Breast epithelium (tissue), 4 donors: ENCODE measurements at places on chromosomes 6 and 20. TPM values are rescaled to one million over a fixed set of nuclear protein-coding genes. Genes with fewer than 3 reads are reported as not detected.

Gene RFX6
- total RNA-seq: not detected

Gene KIAA1586
- total RNA-seq: 10.7 TPM

Gene PTK6
- 0.16 TPM for total RNA-seq

Gene MUC21
- not detected for total RNA-seq

Gene RAMACL
- total RNA-seq: 2.5 TPM

Gene LRFN2
- total RNA-seq: not detected

Gene NKX2-2
- not detected for total RNA-seq

DNA sequence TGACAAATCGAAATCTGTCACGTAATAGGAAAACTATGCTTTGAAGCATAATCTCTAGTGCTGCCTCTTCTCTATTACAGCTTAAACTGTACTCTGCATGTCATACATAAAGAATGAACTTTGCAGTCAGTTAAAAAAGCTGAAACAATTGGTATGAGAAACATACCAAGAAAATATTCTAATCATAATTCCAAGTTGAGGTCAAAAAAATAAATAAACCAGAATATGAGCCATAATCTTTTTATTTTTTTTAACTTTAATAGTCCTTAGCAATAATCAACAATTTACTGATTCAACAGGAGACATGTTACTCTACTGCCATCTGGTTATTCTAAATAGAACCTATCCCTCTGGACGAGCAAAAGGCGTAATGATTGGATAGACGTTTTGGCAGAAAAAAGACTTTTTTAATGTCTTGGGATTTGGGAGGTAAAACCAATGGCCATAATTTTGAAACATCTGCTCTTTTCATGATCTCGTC lies 224.4 kb upstream of the FLRT3 start:
- H3K27me3 ChIP-seq: no peaks in the 10 kb centered on the region
- H3K27ac ChIP-seq: no peak overlapping the region
- no peak overlapping the region for H3K4me3 ChIP-seq
- no peak for DNase-seq
- H3K36me3 ChIP-seq: no peaks in the 10 kb centered on the region

DNA sequence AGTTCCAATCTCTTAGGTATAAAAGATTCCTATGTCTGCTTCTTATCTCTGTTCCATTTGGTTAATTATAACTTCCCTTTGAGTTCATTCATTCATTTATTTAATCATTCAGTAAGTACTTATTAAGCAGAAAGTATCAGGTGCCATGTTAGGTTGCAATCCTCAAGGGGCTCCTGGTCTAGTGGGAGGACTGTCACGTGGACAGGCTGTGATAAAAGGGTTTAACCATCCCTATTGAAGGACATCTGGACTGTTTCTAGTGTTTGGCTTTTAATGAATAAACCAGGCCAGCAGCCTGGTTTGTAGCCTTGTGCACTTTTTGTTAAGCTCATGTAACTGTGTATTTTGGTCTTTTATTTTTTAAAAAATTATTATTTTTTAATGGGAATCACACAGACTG lies 162.1 kb upstream of the OGFRL1 start:
- no peak for DNase-seq
- H3K27me3 ChIP-seq: no peaks in the 10 kb centered on the region
- H3K36me3 ChIP-seq: no peaks in the 10 kb centered on the region
- H3K4me1 ChIP-seq: no peaks in the 10 kb centered on the region
- no peak overlapping the region for H3K27ac ChIP-seq

DNA sequence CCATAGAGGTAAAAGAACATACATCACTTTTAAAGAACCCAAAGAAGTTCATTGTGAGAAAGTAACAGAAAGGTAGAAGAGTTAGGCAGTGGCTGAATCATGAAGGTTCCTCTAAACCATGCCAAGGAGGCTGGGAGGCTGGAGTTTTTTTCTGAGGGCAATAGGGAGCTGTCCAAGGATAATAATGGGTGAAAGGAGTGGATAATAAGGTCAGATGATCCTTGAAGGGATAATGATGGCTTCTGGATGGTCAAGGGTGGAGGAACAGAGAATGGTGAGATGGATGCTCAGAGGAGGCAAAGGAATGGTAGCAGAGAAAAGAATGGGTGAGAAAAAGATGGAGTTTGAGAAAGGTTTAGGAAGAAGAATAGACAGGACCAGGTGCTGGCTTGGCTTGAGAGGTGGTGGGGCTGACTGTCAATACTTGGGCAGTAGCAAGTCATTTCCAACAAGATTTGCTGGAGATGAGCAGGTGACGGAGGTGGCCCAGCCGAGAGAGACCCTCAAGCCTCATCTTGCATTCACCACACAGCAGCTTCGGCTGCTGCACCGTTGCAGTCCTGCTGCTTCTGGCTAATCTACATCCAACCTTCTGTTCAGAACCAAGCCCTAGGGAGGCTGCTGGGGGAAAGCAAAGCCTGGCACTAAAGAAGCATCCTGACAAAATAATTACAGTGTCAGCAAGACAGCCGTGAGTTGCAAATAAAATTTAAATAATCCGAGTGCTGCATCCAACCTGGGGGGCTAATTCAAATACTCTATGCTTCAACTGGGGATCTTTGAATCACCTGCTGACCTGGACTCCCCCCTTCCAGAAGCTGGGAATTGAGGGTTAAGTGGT lies 131.2 kb upstream of the KCNG1 start:
- no peaks in the 10 kb centered on the region for H3K36me3 ChIP-seq
- H3K27me3 ChIP-seq: no peaks in the 10 kb centered on the region

DNA sequence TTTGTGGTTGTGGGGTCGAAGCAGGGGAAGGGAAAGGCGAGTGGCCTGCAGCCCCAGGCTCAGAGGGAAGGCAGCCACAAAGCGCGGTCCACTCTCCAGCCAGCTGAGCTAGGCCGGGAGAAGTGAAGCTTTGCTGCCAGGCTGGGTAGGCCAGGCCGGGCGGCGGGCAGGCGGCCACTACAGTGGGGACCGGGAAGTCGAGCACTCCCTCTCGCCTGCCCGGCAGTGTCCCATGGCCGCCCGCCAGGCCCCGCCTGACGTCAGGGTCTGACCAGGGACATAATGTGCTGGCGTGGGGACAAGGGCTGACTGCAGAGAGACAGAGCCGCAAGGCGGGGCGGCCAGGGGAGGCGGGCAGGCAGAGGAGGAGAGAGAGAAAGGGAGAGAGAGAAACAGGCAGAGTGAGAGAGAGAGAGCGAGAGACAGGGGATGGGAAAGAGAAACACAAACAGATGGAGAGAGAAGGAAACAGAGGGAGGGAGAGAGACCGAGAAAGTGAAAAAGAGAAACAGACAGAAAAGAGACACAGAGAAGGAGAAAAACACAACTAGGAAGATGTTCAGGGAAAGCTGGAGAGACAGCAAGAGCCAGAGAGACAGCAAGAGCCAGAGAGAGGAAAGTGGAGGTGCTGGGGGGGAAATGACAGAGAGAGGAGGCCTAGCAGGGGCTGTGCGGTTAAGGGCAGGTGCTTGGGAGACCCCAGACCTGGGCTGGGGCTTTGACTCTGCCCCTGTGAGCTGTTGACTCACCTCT lies 94.5 kb upstream of the PTPN1 start:
- H3K4me1 ChIP-seq: peaks cover 13% of the 10 kb centered on the region
- no peaks in the 10 kb centered on the region for H3K27me3 ChIP-seq
- H3K27ac ChIP-seq: peak overlapping the region; percentile 98
- H3K36me3 ChIP-seq: no peaks in the 10 kb centered on the region
- H3K4me3 ChIP-seq: no peak overlapping the region

DNA sequence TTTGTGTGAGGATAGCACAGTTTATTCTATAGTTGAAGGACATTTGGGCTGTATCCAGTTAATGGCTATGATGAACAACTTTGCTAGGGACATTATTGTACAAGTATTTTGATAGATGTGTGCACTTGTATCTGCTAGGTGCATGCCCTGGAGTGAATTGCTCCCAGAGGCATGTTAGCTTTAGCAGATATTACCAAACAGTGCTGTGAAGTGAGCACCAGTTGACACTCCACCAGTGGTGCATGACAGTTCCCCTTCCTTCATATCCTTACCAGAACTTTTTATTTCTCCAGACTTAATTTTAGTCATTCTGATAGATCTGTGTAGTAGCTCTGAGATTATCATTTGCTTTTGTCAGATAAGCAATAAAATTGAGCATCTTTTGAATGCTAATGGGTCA lies 48.9 kb upstream of the ENPP5 start:
- H3K27ac ChIP-seq: no peak overlapping the region
- H3K4me1 ChIP-seq: no peaks in the 10 kb centered on the region
- no peaks in the 10 kb centered on the region for H3K27me3 ChIP-seq
- H3K4me3 ChIP-seq: no peak overlapping the region
- no peaks in the 10 kb centered on the region for H3K36me3 ChIP-seq

DNA sequence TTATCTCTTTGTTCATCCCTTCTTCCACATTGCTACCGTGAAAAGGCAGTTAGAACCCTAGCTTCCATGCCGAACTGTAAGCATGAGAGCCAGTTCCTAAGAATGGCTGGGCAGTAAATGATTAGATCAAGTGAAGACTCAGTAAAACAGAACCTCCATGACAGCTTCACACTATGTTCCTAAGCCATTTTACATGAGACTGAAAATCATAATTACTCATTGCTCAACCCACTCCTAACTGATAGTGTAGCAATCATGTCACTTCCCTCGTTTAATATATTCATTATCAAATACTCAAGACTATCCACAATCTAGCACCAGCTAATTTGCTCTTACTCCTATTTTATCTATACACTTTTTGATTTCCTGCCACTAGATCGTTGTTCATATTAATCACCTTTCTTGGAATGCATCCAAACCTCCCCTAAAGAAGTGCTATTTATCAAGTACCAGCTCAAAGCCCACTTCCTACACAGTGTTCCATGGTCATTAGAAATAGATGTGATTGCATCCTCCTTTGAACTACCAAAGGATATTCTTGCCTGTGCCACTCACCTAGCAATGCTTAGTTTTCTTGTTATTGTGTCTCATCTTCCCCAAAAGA lies 6.0 kb downstream of the TMEM30A start:
- H3K36me3 ChIP-seq: no peaks in the 10 kb centered on the region
- H3K4me1 ChIP-seq: no peaks in the 10 kb centered on the region
- no peak for DNase-seq
- H3K27me3 ChIP-seq: no peaks in the 10 kb centered on the region
- H3K27ac ChIP-seq: no peak overlapping the region

DNA sequence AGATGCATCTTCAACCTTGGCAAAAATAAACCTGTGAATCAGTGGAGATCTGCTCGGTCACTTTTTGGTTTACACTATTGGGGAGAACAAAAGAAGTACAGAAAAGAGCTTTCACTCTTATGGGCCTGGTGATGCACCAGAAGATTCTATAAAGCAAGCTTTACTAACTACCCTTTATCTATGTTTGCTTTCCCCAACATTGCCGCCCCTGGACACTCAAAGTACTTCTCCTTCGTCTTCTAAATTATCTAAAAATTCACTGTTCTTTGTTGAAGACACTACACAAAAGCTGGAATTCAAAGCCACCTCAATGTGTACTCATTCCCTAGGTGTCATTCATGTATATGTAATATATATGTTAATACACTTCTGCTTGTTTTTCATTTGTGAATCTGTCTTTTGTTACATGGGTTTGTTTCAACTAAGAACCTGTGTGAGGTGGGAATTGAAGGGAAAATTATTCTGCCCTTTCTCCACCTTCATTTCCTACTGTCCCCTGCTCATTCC lies 97.9 kb upstream of the BTN3A2 start:
- no peak for DNase-seq
- H3K36me3 ChIP-seq: no peaks in the 10 kb centered on the region
- no peak overlapping the region for H3K4me3 ChIP-seq
- H3K27me3 ChIP-seq: peaks cover 15% of the 10 kb centered on the region

GRCh38 chr6:1712451-1712850 lies 102.7 kb downstream of the FOXC1 start:
- DNase-seq: no peak
- H3K4me3 ChIP-seq: no peak overlapping the region
- no peaks in the 10 kb centered on the region for H3K4me1 ChIP-seq
- no peaks in the 10 kb centered on the region for H3K27me3 ChIP-seq
- H3K36me3 ChIP-seq: no peaks in the 10 kb centered on the region
- no peak overlapping the region for H3K27ac ChIP-seq

- no peaks in the 10 kb centered on the region for H3K27me3 ChIP-seq
- no peak overlapping the region for H3K4me3 ChIP-seq
- no peaks in the 10 kb centered on the region for H3K4me1 ChIP-seq
- DNase-seq: no peak
- no peak overlapping the region for H3K27ac ChIP-seq
Observed at GRCh38 chr6:167708501-167709094, 118.1 kb upstream of the AFDN start.

GRCh38 chr6:142838821-142839685 lies 105.9 kb downstream of the HIVEP2 start:
- H3K36me3 ChIP-seq: no peaks in the 10 kb centered on the region
- H3K4me1 ChIP-seq: no peaks in the 10 kb centered on the region
- H3K4me3 ChIP-seq: no peak overlapping the region
- H3K27ac ChIP-seq: no peak overlapping the region

GRCh38 chr6:14555804-14556203 lies 438.2 kb downstream of the CD83 start:
- H3K27ac ChIP-seq: no peak overlapping the region
- H3K4me1 ChIP-seq: no peaks in the 10 kb centered on the region
- no peak overlapping the region for H3K4me3 ChIP-seq
- DNase-seq: no peak
- H3K36me3 ChIP-seq: no peaks in the 10 kb centered on the region

DNA sequence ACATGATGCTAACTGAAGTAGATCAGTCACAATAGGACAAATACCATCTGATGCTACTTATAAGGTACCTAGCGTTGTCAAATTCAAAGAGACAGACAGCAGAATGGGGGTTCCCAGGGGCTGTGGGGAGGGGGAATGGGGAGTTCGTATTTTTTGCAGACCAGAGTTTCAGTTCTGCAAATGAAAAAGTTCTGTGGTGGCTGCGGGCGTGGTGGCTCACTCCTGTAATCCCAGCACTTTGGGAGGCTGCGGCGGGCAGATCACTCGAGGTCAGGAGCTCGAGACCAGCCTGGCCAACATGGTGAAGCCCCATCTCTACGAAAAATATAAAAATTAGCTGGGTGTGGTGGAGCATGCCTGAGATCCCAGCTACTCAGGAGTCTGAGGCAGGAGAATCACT lies 68.1 kb downstream of the SLC22A23 start:
- peaks cover 17% of the 10 kb centered on the region for H3K4me1 ChIP-seq
- DNase-seq: no peak
- peak overlapping the region; percentile 36 for H3K27ac ChIP-seq
- no peaks in the 10 kb centered on the region for H3K27me3 ChIP-seq

DNA sequence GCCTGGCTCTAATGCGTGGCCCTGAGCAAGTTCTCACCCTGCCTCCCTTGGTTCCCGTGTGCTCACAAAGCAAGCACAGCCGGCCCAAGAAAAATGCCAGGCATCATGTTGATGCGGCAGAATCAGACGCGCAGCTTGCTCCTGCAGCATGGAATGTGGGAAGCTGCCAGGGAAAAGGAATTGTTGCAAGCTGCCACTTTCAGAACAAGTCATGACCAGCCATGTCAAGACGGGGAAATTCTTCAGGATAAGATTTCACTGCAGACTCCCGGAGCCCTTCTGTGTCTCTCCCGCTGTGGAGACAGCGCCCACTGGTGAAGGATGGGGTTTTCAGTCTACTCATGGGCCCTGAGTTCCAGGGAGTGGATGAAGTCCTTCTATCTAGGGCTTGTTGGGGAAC lies 4.6 kb downstream of the DACT2 start:
- H3K36me3 ChIP-seq: no peaks in the 10 kb centered on the region
- H3K27me3 ChIP-seq: peaks cover 24% of the 10 kb centered on the region
- H3K27ac ChIP-seq: peak overlapping the region; percentile 48
- DNase-seq: no peak
- H3K4me3 ChIP-seq: no peak overlapping the region
- no peaks in the 10 kb centered on the region for H3K4me1 ChIP-seq
